ENCODE measurements at places on chromosomes 12 and 14.

GRCh38 chr12:111063295-111064026 lies 143.1 kb upstream of the MYL2 start:
- H3K4me3 ChIP-seq = no peak overlapping the region
- no peak overlapping the region for H3K27ac ChIP-seq
- DNase-seq = no peak
- no peaks in the 10 kb centered on the region for H3K4me1 ChIP-seq
- H3K27me3 ChIP-seq = no peaks in the 10 kb centered on the region

GRCh38 chr12:101759396-101760047 lies 20.3 kb upstream of the SYCP3 start:
- no peak overlapping the region for H3K27ac ChIP-seq
- no peaks in the 10 kb centered on the region for H3K27me3 ChIP-seq
- DNase-seq = no peak
- H3K36me3 ChIP-seq = peaks cover 13% of the 10 kb centered on the region
- no peak overlapping the region for H3K4me3 ChIP-seq

DNA sequence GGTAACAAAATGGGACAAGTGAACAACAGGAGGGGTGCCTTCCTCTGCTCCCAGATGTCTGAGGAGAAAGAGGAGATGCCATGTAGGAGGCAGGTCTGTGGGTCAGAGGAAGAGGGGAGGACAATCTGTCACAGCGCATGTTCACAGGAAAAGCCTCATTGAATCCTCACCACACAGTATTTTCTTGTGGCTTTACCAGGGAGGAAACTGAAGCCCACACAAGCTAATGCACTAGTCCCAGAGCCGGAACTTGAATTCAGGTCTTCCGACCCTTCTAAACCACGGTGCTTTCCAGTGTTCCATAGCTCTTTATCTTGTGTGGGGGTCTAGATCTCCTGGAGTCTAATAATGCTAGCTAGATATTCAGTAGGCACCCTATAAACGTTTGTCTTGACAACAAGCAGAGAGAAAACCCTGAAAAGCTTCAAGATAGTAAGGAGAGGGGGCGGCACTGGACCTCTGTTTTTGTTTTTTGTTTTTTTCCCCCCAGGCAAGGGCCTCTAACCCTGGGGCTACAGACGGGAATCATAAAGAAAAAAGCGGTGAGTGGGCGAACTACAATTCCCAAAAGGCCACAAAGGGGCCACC lies 371 bp upstream of the SHMT2 start:
- H3K4me3 ChIP-seq = peak overlapping the region; percentile 64
- H3K4me1 ChIP-seq = peaks cover 22% of the 10 kb centered on the region
- H3K36me3 ChIP-seq = peaks cover 30% of the 10 kb centered on the region
- no peak for DNase-seq
- H3K27ac ChIP-seq = peak overlapping the region; percentile 79
- H3K27me3 ChIP-seq = peaks cover 38% of the 10 kb centered on the region

GRCh38 chr12:124861492-124861891 lies 2.2 kb downstream of the SCARB1 start:
- no peak overlapping the region for H3K4me3 ChIP-seq
- H3K36me3 ChIP-seq = no peaks in the 10 kb centered on the region
- peaks cover 15% of the 10 kb centered on the region for H3K4me1 ChIP-seq
- no peak overlapping the region for H3K27ac ChIP-seq
- no peaks in the 10 kb centered on the region for H3K27me3 ChIP-seq

DNA sequence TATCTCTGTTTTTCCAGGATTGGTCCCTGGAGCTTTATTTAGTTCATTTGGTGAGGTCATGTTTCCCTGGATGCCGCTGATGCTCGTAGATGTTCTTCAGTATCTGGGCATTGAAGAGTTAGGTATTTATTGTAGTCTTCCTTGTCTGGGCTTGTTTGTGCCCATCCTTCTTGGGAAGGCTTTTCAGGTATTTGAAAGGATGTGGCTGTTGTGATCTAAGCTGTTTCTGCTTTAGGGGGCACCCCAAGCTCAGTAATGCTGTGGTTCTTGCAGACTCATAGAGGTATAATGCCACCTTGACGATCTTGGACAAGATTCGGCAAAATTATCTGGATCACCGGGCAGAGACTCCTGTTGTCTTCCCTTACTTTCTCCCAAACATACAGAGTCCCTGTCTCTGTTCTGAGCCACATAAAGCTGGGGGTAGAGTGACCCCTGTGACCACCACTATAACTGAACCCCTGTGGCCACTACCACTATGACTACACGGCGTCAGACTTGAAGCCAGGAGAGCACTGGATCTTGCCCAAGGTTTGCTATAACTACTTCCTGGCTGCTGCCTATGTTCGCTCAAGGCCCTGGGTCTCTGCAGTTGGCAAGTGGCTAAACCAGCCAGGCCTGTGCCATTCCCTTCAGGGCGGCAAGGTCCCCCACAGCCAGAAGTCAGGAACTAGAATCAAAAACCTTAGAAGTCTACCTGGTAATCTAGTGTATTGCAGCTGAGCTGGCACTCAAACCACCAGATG lies 40.9 kb downstream of the FGD4 start:
- H3K27me3 ChIP-seq = no peaks in the 10 kb centered on the region
- no peak overlapping the region for H3K27ac ChIP-seq
- H3K4me1 ChIP-seq = no peaks in the 10 kb centered on the region
- no peaks in the 10 kb centered on the region for H3K36me3 ChIP-seq

GRCh38 chr12:53265783-53266182 lies 2.3 kb upstream of the ESPL1 start:
- no peak overlapping the region for H3K4me3 ChIP-seq
- no peaks in the 10 kb centered on the region for H3K27me3 ChIP-seq
- DNase-seq = no peak
- H3K4me1 ChIP-seq = peaks cover 8% of the 10 kb centered on the region

- H3K4me1 ChIP-seq = no peaks in the 10 kb centered on the region
- no peak for DNase-seq
- no peak overlapping the region for H3K4me3 ChIP-seq
Measured at GRCh38 chr12:31205054-31205453, 120.9 kb downstream of the SINHCAF start.

- no peak for DNase-seq
- H3K27ac ChIP-seq = no peak overlapping the region
- H3K4me3 ChIP-seq = no peak overlapping the region
Measured at GRCh38 chr12:27965966-27966365, 6.6 kb downstream of the PTHLH start.

- no peaks in the 10 kb centered on the region for H3K4me1 ChIP-seq
- no peak overlapping the region for H3K27ac ChIP-seq
- no peaks in the 10 kb centered on the region for H3K36me3 ChIP-seq
- no peak overlapping the region for H3K4me3 ChIP-seq
- no peaks in the 10 kb centered on the region for H3K27me3 ChIP-seq
Measured at GRCh38 chr12:65100140-65100539, 21.0 kb downstream of the WIF1 start.

DNA sequence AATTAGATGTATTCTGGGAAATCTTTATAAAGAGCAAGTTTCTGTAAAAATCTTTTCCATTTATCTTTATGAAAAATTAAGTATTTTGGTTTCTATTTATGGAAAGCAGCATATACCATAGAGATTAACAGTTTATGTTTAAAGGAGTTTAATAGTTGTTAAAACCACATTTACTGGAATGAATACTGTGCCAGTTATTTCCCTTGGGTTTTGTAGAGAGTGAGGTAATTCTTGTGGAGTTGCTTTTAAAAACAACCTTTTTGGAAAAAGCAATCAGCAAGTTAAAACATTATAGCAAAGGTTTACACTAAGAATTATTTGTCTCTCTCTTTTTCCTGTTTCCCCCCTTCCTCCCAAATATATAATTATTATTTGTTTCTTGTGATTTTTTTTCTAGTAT lies 34.9 kb downstream of the AEBP2 start:
- H3K27ac ChIP-seq = no peak overlapping the region
- peaks cover 20% of the 10 kb centered on the region for H3K36me3 ChIP-seq
- no peak for DNase-seq
- no peaks in the 10 kb centered on the region for H3K4me1 ChIP-seq
- no peak overlapping the region for H3K4me3 ChIP-seq

Measured in sigmoid colon (tissue), 7 donors.